A375 (cell line): ENCODE measurements at places on chromosomes 2 and 18. TPM values are rescaled to one million over a fixed set of nuclear protein-coding genes. Genes with fewer than 3 reads are reported as not detected.

MREG gene
- 2.4 and 4.3 TPM in 2 replicates for total RNA-seq

NIF3L1 gene
- 24.5 and 29.8 TPM in 2 replicates for total RNA-seq

HRH4 gene
- total RNA-seq, result 0.08 TPM in 1 of 2 replicates, not detected in the other

GRHL1 gene
- total RNA-seq, result 0.30 and 0.56 TPM in 2 replicates

ALPP gene
- 0.13 and 0.26 TPM in 2 replicates for total RNA-seq

ELOA2 gene
- total RNA-seq, result not detected in 2 replicates

TMEM247 gene
- total RNA-seq, result not detected in 2 replicates

CCDC141 gene
- under 0.01 TPM in 1 of 2 replicates, not detected in the other for total RNA-seq

POTEI gene
- total RNA-seq, result 2.8 and 3.1 TPM in 2 replicates

FAM228A gene
- not detected in 2 replicates for total RNA-seq

TCF23 gene
- total RNA-seq, result not detected in 2 replicates

GCA gene
- total RNA-seq, result 3.7 TPM in 2 replicates

ARHGAP28 gene
- total RNA-seq, result 0.93 and 2.9 TPM in 2 replicates

IL36G gene
- total RNA-seq, result not detected in 2 replicates

ARHGEF33 gene
- total RNA-seq, result not detected in 2 replicates

CRIM1 gene
- 109 and 129 TPM in 2 replicates for total RNA-seq

PSMA8 gene
- not detected in 2 replicates for total RNA-seq

NOL4 gene
- 0.66 TPM in 1 of 2 replicates, not detected in the other for total RNA-seq

MC4R gene
- 0.23 TPM in 1 of 2 replicates, not detected in the other for total RNA-seq

CFAP53 gene
- 0.16 and 0.87 TPM in 2 replicates for total RNA-seq

ARMC9 gene
- total RNA-seq, result 26.9 and 37.6 TPM in 2 replicates

CYS1 gene
- 0.13 and 1.7 TPM in 2 replicates for total RNA-seq

AMER3 gene
- total RNA-seq, result not detected in 2 replicates

CDH19 gene
- 11.5 and 15.8 TPM in 2 replicates for total RNA-seq

GNAL gene
- 1.5 and 2.3 TPM in 2 replicates for total RNA-seq

ACMSD gene
- total RNA-seq, result not detected in 2 replicates

ATP6V1B1 gene
- 0.41 and 2.1 TPM in 2 replicates for total RNA-seq

FAM110C gene
- 0.30 and 0.93 TPM in 2 replicates for total RNA-seq

SERPINB13 gene
- not detected in 2 replicates for total RNA-seq

GBX2 gene
- 1.4 and 1.5 TPM in 2 replicates for total RNA-seq

TCF7L1 gene
- 0.16 TPM in 1 of 2 replicates, not detected in the other for total RNA-seq

WDCP gene
- total RNA-seq, result 4.9 and 5.9 TPM in 2 replicates
